ENCODE measurements at places on chromosomes 3 and 15. TPM values are rescaled to one million over a fixed set of nuclear protein-coding genes. Genes with fewer than 3 reads are reported as not detected.
A peak's percentile ranks its signal among the peaks of the same experiment; 100 is the strongest.

DNA sequence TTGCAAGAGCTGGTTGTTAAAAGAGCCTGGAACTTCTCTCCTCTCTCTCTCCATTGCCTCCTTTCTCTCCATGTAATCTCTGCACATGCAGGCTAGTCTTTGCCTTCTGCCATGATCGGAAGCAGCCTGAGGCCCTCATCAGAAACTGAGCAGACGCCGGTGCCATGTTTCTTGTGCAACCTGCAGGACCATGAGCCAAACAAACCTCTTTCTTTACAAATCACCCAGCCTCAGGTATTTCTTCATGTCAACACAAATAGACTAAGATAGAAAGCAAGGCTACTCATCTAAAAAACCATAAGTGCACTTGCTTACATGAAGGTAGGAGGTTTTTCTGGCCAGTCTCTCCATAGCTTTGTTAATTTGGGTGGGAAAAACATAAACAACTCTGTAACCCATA lies 8.7 kb downstream of the PDZRN3 start:
- no peak for DNase-seq

GRCh38 chr15:93126599-93126998 lies 37.6 kb upstream of the RGMA start:
- no peak for DNase-seq

GRCh38 chr3:112585782-112586181 lies 23.9 kb downstream of the SLC35A5 start:
- DNase-seq = no peak

DNA sequence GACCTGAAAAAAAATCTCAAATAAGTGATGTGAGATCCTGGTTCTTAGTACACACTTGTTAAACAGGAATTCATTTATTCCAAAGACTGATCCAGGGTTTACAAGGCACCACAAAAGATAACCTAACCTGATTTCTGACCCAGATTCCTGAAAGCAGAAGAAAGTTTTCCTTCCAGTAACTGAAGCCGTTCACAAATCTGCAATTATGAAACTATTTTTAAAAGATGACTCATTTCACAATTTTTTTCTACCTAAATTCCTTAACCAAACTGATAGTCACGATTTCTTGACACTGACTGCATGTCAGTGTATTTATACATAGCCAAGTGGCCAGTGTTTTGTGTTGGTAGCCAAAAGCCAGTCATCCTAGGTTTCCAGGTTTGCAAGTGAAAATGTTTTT lies 17.1 kb downstream of the SLC9A9 start:
- DNase-seq = peak; percentile 3

DNA sequence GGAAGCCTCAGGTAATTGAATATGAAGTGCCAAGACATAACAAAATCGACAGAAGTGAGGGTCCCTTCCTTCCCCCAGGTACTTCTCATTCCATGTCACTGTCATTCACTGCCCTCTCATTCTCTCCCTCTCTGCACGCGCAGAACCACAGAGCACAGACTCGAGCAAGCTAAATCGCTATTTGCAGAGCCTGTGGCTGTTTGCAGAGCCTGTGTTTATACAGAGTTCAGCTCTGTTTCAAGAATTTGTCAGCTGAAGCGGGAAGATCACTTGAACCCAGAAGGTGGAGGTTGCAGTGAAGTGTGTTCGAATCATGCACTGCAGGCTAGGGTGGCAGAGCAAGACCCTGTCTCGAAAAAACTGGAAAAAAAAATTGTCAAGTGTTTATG lies 2.5 kb downstream of the VILL start:
- DNase-seq = no peak

DNA sequence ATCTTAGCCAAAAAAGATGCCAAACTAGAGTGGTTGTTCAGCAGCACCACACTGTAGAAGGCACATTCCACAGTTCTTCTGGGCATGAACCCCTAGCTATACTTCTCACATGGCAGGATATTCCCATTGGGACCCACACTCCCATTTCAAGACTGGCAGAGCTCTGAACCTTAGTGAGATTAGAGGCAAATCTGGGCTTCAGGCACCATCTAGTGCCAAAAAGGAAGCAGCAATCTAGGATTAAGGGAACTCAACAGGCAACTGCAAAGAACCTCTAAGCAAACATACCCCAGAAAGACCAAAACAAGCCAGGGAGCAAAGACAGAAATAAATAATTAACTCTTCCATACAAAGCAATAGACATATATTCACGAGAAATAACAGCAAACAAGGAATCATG lies 66.2 kb downstream of the TAFA4 start:
- DNase-seq = no peak

DNA sequence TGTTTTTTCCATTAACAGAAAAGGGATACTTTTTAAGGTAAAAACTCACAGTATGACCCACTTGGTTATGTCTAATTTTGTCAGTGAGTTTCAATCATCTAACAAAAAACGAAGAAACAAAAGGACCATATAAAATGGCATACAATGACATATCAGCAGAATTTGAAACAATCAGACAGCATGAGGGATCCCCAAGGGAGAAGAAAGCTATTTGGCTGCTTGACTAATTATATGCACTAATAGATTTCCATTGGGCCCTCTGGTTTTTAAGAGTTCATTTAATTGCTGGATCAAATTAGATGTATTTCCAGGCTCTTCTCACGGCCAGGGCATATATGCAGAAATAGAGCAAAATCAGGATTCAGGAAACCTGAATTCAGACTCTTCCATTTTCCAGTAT lies 376.4 kb upstream of the GBE1 start:
- DNase-seq = no peak

GOLGA6L22 gene
- total RNA-seq = not detected

CD200R1 gene
- not detected for total RNA-seq

CYP11A1 gene
- not detected for total RNA-seq

TJP1 gene
- 122 TPM for total RNA-seq
